ENCODE measurements at places on chromosomes 2 and 18. TPM values are rescaled to one million over a fixed set of nuclear protein-coding genes. Genes with fewer than 3 reads are reported as not detected.

MPV17 gene
- 117 TPM for total RNA-seq

RAD51AP2 gene
- total RNA-seq = not detected

CYS1 gene
- total RNA-seq = 7.3 TPM

REG3G gene
- total RNA-seq = not detected

SPEG gene
- 21.7 TPM for total RNA-seq

CFAP210 gene
- total RNA-seq = not detected

RPL31 gene
- 946 TPM for total RNA-seq

CD226 gene
- 0.66 TPM for total RNA-seq

TUBA4A gene
- total RNA-seq = 55.1 TPM

ALK gene
- under 0.01 TPM for total RNA-seq

GATA6 gene
- 5.7 TPM for total RNA-seq

GPBAR1 gene
- total RNA-seq = not detected

All from smooth muscle cell of trachea (primary cell).